ENCODE measurements at places on chromosomes 3 and 15.

DNA sequence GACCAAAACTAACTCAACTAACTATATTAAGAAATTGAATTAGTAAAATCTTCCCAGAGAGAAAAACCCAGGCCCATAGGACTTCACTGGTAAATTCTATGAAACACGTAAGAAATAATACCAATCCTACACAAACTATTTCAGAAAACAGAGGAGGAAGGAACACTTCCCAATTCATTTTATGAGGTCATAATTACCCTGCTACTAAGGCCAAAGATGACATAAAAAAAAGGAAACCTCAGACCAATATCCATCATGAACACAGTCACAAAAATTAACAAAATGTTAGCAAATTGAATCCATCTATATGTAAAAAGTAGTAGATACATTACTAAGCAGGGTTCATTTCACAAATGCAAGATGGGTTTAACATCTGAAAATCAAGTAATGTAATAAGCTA lies 3.5 kb downstream of the EDC3 start:
- DNase-seq = no peak

- DNase-seq = no peak
These were observed 6.6 kb downstream of the NLGN1 start for GRCh38 chr3:173404156-173404555.

GRCh38 chr3:42101048-42101447 lies 9.9 kb downstream of the TRAK1 start:
- no peak for DNase-seq

GRCh38 chr3:55591888-55592287 lies 104.8 kb upstream of the WNT5A start:
- no peak for DNase-seq

DNA sequence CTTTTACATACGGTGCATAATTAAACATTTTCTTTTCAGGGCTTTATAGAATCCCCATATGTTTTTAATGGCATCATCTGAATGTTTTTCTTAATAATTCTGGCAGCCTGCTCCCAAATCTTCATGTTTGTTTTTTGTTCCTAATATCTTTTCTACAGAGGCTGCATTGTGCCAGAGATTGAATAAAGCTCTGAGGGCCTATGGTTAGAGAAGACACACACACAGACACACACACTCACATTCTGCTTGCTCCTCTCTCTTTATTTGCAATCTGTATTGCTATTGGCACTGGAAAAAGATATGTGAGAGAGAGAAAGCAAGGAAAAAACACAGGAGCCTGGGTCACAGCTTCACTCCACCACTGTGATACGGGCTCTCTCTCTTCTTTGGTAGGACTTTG lies 136.0 kb downstream of the MECOM start:
- DNase-seq = no peak

DNA sequence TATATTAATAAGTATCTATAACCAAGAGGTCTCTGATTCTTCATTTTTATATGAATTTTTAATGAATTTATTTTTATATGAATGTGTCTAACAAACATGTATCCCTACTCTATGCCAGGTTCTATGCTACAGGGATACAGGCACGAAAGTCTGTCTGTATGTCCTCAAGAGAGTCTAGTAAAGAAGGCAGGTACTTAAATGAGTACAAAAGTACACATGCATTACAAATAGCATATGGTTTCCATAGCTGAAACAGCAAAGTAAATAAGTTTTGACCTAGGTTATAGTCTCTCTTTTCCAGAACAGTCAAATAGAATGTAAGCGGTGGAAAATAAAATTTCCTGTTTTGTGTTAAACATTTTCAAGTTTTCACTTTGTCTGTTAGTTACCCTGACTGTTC lies 13.3 kb upstream of the ABHD10 start:
- no peak for DNase-seq

DNA sequence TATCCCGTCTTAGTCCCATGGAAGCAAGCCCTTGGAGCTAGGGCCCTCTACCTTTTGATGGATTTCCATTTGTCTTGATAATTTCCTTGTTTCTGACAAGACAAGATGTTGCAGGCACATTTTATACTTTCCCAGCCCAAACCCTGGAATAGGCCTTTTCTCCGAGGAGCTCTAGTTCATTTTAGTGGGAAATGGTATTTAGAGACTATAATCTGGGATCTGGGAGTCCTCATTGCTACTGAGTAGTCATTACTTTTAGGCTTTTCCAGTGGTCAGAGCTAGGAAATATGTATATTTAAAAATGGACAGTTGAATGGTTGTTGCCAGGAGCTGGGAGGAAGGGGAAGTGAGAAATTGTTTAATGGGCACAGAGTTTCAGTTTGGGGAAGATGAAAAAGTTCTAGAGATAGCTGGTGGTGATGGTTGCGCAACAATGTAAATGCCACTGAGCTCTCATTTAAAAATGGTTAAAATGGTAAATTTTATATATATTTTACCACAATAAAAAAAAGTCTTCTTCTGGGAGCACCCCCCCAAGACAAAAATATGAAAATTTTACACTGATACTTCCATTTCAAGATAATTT lies 31.6 kb downstream of the MLH1 start:
- no peak for DNase-seq

DNA sequence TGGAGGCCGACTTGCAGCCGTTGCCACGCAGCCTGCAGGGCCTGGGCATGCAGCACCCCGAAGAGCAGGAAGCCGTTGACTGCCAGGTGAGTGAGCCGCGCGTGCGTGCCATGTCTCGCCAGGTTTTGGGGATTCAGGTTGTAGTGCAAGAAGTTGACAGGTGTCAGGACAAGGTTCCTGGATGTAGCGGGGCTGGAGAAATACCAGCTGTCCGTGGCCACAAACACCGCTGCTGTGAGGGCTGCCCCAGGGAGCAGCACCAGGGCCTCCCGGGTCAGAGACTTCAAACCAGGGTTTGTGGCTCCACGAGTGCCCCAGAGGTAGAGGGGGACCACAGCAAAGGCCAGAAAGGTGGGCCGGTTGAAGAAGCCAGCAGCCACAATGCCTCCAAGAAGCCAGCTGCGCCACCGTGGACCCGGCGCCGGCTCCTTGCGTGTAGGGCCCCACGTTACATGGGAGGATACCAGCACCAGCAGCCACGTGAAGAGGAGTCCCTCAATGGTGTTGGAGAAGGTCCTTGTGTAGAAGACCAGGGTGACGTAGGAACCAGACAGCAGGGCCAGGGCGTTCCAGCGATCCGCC lies 5.6 kb upstream of the NCBP2 start:
- no peak for DNase-seq

- no peak for DNase-seq
These were observed 42.1 kb downstream of the FBLN2 start for GRCh38 chr3:13590841-13591520.

DNA sequence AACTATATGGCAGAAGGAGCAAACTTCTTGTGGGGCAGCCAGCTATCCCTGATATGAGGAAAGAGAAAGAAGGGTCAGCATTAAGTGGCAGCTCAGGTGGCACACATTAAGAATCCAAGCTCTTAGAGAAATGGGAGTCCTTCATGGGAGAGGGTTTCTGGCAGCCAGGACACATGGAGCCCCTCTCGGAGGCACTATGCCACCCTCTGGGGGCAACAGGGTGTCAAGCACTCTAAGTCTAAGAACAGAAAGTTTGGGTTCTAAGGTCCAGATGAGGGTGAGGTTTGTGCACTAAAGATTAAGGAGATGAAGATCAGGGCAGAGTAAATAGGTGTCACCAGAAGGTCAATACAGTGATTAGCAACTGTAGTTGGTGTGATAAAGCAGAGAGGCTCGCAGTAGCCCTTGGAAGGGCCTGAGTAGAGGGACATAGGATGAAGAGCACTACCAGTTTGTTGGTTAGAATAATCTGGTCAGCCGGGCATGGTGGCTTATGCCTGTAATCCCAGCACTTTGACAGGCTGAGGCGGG lies 89.3 kb downstream of the ST6GAL1 start:
- no peak for DNase-seq

- DNase-seq = no peak
These were observed 25.8 kb downstream of the GLB1 start for GRCh38 chr3:33071181-33071580.

DNA sequence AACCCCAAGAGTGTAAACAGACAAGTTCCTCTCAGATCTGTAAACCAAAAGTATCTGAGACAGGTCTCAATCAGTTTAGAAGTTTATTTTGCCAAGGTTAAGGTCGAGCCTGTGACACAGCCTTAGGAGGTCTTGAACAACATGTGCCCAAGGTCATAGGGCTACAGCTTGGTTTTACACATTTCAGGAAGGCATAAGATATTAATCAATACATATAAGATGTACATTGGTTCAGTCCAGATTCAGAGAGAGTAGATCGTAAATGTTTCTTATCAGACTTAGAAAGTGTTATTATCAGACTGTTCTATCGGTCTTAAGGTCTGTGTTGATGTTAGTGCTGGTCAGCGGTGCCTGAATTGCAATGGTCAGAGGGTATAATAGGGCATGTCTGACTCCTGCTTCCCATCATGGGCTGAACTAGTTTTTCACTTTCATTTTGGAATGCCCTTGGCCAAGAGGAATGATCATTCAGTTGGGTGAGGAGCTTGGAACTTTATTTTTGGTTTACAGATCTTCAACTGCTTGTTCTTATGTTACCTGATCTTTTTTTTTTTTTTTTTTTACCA lies 27.0 kb upstream of the MFGE8 start:
- DNase-seq = no peak

DNA sequence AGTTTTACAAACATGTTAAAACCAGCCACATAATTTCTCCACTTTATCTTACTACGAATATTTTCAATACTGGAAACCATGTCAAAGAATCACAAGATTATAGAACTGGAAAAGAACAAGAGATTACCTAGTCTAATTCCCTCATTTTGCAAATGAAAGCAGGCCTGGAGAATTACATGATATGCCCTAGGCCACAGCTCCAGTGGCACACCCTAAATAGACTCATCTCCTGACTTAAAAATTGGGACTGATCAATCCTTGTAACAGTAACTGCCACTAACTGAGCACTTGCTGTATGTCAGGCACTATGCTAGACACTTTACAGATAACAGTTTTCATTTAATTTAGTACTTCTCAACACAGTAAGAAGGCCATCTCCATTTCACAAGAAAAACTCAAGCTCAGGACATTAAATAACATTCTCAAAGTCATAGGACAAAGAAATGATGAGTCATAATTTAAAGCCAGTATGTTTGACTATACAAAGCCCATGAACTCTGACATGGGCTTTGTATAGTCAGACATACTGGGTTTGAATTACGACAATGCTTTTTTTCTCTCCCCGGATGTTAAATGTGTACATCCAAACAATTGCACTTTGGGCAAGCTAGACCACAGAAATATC lies 9.4 kb downstream of the IGSF11 start:
- DNase-seq = no peak

DNA sequence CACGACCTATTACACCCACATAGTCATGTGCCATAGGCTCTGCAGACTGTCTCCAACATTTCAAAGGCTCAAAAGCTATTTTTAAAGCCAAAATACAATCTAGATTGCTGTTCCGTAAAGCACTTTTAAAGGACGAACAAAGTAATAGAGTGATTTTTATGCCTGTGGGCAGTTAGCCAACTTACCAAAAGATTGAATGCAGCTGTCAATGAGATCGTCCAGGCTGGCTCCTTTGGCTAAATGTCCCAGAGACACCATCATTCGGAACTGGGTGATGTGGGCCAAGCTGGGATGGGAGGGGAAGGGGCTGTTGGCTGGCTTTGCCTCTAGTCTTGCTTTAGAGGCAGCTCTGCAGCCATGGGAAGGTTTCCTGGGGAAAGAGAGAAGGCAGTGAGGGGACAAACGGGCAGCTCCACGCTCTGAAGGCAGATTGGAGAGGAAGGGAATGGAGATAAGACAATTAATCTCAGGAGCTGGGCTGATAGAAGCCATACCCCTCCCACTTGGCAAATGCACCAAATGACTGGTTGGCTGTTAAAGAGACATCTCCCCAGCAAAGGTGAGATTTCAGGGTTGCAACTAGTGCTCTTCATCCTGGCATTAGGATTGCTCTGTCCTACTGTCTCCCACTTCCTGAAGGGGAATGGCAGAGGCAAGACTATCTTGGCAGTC lies 4.8 kb downstream of the RASGRP1 start:
- DNase-seq = no peak

DNA sequence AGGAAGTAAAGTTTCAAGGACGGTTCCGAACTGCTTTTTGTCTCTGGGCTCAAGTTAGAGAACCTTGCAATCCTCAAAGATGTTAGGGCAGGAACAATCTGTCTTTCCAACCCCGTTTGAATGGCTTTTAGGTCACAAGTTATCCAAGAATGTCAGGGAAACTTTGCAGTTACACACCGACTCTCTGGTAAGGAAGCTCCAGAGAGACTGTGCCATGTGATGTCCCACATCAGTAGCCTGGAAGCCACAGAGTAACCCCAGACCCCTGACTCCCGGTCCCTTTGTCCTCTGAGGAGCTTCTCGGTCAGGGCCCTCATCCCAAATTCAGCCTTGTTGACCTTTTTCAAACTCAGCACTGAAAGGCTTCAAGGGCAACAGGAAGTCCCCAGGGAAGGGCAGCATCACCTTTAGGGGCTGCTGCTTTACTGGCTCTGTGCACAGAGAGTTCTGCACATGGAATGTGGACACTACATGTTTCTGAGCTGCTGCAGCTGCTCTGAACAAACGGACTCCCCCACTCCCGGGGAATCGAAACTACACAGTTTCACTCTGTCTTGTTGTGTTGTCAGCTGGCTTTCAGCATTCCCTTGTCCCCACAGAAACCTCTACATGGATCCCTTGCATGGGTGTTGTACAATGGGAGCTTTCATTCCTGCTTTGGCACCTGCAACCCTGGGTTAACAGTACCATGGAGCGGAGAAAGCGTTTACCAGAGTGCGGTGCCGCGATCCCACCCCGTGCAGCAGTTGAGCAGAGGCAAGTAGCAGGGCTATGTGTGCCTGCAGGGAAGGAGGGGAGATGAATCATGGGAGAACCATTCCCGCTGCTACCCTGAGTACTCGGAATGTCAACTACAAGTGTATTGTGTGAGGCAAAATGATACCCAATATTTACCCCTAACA lies 408.2 kb upstream of the THBS1 start:
- no peak for DNase-seq

DNA sequence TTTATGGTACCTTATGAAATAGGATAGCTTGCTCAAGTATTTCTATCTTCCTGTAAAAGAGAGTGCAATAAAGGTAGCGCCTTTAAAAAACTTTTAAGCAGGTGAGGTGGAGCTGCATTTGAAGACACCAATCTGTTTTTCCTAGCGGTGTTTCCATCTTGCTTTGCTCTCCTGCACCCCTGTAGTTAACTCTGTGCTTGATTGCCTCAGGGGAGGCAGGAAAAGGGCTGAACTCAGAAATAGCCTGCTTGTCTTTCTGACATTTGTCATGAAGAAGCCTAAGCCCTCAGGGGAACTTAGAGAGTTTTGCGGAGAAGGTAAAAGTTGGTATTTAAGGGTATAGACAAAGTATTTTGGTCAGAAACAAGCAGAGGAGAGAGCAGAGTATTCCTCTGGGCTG lies 63.0 kb upstream of the TPRG1 start:
- no peak for DNase-seq

GRCh38 chr3:106083207-106083606 lies 214.4 kb upstream of the CBLB start:
- DNase-seq = no peak
